T-helper 9 cell (primary cell): ENCODE measurements at places on chromosomes 3 and 15.

DNA sequence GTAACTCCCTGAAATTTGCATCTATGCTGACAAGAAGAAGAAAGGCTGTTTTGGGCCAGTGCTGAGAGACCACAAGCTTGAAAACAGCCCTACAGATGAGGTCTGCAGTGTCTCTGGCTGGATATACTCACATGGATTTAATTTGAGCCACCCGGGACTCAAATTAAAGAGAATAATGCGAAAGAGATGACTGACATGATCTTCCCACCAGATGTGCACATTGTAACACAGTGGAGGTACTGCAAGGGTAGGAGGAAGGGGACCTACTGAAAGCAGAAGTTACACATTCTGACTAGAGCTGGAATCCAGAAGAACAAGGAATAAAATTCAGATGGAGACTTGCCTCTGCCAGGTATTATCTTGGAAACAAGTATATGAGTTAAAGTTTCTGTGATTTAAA, 728.3 kb upstream of the SGO1 start:
- no peak for DNase-seq

- DNase-seq = no peak
Measured at GRCh38 chr3:177824190-177824786, 627.0 kb upstream of the TBL1XR1 start.

DNA sequence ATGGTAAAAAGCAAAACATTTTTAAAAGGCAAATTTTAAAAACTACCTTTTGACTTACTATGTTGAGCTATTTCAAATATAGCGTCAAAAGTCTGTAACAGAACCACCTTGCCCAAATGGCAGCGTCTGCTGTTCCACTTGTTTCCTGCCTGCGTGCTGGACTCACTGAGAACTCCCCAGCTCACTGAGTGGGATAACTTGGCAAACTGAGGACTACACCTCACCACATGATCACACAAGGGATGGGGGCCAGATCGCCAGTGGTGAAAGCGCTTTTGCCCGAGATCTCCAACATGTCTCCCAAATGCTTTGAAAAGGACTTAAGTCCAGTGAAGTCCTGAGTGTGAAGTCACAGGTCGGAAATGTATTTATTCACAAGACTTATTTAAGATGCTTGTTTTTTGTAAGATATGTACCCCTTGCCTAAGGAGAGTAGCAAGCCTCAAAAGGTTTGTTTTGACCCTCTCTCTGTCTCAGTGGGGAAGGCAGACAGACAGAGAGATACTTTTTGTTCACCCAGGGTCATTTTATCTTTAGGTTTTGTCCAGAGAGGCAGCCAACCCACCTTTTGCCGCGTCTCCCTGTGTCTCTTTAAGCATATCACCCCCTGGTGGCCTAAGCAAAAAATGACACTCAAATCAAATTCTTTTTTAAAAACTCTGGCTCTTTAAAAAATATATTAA, 192.6 kb downstream of the PDZRN3 start:
- no peak for DNase-seq

DNA sequence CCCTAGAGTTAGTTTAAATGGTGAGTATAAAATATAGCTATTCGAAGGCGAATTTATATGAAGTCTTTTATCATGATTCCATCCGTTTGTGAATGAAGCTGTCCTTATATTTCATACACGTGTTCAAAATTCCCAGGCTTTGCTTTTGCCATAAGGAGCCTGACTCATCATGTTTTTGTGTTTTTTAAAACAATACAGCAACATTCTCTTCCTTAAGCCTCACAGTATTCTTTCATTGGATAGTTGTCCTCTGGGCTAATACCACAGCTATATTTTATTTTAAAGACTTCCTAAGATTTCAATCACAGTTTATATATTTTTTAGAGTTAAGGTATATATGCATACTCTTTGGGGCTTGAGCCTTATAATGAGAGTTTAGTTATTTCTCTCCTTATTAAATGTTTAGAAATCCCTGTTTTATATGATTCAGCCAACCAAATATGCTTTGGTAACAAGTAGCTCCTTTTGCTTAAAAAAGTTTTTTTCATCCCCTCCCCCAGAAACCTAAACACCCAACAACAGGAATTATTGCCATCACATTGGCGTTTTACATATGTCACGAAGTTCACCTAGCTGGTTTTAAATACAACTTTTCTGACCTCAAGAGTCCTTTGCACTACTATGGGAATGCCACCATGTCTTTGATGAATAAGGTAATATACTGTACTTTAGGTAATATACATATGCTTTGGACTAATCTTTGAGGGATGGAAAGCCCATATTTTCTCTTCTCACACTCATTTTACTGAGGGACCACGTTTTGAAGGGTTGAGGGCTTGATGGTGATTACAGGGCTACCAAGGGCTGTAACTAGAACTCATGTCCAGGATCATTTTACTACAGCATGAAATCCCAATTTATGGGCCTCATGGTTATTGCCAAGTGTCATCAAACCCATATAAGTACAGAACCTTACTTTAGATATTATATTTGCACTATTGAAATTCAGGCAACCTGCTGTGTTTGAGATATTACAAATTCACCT, 28.5 kb downstream of the ST3GAL6 start:
- DNase-seq = no peak

DNA sequence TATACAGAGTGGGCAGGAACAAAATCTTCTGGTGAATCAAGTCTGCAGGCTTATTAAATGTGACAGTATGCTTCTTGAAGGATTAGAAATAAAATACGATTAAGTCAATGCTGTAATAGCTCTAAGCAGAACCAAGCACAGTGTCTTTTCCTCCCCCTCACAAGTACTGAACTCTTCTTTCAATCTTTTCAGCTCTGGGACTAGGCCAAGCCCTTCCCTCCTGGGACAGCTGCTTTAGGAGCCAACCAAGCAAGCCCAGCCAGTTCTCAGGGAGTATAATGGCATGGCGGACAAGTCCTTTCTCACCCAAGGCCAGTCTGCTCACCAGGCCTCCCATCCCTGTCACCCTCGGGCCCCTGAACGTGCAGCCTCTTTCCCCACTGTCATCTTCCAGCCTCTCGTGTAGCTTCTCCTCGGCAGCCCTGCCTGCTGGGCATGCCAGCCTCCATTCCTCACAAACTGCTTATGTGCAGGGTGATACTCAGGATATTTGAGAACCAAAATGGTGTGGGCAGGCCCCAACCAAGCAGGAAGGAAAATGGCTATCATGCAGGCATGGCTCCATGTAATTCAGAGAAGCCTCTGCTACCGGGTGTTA, 8.4 kb upstream of the PPP1R2 start:
- no peak for DNase-seq

DNA sequence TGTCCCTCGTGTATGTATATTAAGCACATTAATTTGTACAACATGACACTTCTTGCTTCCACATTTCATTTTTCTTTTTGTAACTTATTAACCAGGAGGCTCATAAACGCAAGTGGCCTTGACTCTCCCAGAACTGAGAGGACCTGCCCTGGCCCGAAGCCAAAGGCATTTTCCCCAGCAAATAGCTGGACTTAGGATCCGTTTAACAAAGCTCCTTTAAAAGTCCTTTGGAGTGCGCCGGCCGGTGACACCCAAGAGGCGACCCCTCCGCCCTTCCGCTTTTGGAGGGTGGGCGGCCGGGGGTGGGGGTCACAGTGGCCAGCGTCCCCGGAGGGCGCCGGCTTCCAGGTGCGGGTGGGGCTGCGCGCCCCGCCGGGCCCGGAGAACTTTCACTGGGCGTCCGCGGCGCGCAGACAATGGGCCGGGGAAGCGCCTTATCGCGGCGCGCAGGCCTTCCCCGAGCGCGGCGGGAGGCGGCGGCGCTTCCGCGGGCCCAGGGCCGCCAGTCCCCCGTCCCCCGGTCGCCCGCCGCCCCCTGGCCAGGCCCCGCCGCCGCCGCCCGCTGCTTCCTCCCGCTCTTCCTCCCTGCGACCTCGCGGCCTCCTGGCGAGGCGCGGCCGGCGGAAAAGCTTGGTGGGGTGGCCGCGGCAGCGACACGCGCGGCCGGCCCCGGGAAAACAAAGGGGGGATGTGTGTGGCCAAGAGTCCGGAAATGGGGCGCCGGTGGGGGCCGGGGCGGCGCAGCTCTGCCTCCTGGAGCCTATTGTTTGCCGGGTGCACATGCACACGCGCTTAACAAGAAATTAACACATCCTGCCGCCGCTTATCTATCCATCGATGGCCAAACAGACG, 613.4 kb downstream of the MCTP2 start:
- DNase-seq = no peak

- no peak for DNase-seq
Measured at GRCh38 chr3:178097576-178097975, 438.7 kb upstream of the KCNMB2 start.
